ENCODE measurements at places on chromosomes 6 and 20.

DNA sequence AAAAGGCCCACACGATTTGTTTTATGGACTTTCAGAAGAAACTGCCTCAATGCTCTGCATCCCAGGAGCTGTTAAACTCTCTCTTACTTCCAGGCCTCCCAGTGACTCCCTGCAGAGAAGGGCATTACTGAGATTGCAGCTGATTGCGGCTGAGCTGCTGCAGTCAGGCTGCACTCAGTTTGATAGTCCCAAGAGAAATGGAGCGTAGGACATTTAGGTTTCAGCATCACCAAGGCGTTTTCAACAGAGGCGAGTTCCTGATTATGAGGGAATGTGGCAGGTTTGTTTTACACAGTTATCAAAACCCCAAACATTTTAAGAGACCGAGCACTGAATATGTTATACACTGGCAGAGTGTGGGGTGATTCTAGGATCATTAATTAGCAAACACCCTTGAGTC is 145.6 kb downstream of the TBX18 start:
- no peak for DNase-seq

- DNase-seq, result no peak
Observed at GRCh38 chr20:59075934-59076508, 33.4 kb upstream of the PRELID3B start.

DNA sequence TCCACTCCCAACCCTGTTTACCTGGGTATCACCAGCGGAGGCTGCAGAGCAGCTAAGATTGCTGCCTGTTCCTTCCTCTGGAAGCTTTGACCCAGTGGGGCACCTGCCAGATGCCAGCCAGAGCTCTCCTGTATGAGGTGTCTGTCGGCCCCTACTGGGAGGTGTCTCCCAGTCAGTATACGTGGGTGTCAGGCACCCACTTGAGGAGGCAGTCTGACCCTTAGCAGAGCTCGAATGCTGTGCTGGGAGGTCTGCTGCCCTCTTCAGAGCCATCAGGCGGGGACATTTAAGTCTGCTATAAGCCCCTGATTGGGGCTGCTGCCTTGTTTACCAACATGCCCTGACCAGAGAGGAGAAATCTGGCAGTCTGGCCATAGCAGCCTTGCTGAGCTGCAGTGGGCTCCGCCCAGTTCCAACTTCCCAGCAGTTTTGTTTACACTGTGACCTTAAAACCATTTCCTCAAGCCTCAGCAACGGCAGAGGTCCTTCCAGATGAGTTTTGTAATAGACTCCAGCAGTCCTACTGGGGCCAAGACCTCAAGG is 2.8 kb downstream of the RAET1E start:
- DNase-seq, result no peak

DNA sequence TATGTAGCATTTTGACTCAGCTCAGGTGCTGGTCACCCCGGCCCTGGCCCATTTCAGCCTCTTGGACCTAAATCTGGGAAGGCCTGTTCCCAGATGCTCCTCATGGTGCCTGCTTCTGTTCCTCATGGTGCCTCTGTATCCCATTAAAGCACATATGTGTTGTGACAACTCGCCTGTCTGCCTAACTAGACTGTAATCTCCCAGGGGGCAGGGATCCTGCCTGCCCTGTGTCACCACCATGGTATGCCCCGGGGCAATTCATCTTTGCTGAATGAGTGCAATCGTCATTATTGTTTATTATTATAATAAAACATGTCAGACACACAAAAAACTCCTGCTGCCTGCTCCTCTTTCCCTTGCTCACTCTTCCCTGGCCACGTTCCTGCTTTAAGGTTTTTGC is 62.0 kb downstream of the ZFP64 start:
- no peak for DNase-seq

GRCh38 chr20:43767686-43768474 is 41.1 kb upstream of the GTSF1L start:
- DNase-seq, result no peak

GRCh38 chr6:98833307-98834059 is 891 bp upstream of the POU3F2 start:
- peak; percentile 44 for DNase-seq

- no peak for DNase-seq
Observed at GRCh38 chr6:25971187-25971821, 8.7 kb downstream of the TRIM38 start.

- DNase-seq, result no peak
Observed at GRCh38 chr6:93057584-93057983, 361.8 kb downstream of the EPHA7 start.

DNA sequence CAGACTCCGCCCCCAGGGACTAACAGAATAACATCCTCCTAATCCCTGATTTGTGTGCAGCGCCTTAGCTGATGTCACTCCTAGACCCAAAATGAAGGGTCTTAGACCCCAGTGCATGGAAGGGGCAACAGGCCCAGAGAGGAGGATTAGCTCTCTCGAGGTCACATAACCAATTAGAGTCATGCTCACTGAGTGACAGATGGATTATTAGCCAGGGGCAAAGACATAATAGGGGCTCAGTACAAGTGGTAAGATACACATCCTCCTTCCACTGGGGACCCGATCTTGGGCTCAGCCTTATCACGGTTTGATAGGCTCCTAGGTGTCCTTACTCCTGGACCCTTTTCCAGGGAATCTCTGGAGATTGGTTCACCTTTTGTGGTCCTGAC is 858 bp downstream of the TP53INP2 start:
- no peak for DNase-seq

DNA sequence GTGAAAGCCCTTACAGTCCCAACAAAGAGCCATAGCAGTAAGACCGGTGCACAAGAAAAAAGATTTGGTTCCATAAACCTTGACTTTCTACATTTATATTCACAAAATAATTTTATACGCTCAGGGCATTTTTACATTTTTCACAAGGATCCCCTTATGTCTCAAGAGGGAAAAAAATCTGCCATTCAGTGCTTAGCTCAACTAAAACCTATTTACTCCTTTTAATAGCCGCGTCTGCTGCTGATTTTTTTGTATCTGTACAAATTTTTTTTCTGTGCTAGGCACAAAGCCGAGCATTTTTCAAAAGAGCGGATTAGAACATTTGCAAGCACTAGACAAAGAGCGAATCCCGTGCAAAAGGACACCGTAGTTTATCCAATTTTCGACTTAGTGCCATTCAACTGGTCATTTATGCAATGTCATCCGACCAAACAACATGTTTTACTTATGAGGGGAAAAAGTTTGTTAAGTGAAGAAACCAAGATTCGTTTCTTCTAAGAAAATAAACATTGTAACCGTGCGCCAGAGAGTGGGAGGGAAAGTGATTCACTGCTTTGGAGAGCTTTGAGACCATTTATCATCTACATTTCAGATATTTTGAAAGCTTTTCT is 3.7 kb downstream of the TFAP2D start:
- no peak for DNase-seq

- DNase-seq, result no peak
Observed at GRCh38 chr6:67717281-67717680, 917.8 kb upstream of the ADGRB3 start.

GRCh38 chr6:30819297-30819917 is 64.9 kb upstream of the DDR1 start:
- DNase-seq, result no peak

DNA sequence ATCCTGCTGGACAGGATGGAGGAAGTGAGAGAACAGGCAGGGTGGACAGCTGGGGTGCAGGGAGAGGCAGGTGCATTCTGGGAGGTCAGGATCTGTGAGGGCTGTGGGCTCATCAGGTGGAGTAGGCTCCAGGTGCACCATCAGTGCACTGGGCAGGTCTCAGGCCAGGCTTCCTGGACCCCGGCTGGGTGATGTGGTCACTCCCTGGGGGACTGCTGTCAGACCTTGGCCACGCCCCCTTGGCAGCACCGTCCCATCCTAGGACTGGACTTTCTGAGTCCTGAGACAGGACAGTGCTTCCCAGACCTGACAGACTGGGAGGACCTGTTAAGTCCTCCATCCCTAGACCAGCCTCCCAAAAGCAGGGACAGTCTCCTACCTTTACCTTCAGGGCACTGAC is 626.7 kb upstream of the DEFB115 start:
- no peak for DNase-seq

DNA sequence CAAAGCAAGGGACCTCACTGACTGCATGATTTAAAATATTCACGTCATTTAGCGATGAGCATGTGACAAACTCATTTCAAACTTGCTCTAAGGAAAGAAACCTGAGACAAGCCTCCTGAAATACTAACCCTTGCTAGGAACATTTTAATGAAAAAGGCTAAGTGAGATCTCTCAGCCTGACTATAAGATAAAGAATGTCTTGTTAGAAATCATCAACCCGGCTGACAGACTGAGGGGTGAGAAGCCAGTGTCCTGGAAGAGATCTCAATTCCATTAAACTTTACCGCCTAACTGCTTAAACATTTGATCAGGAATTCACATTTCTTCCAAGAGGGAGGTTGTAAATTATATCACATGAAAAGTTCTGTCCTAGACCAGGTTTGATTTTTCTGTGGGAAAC is 274.8 kb upstream of the EXOC2 start:
- DNase-seq, result no peak

DNA sequence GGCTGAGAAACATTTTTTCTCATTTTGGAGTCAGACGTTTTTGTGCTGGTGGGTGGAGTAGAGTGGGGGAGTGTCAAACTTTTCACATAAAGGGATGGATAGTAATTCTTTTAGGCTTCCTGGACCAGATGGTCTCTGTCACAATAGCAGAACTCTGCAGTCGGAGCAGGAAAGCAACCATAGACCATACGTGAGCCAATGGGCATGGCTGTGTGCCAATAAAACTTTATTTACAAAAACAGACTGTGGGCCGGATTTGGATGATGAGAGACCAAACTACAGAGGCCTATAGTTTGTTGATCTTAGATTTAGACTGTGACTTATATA is 70.8 kb upstream of the SLC22A23 start:
- no peak for DNase-seq

GRCh38 chr20:33828967-33829560 is 17.9 kb downstream of the CHMP4B start:
- DNase-seq, result no peak

- DNase-seq, result no peak
Observed at GRCh38 chr6:21997119-21998037, 299.5 kb downstream of the PRL start.

GRCh38 chr6:44701038-44701636 is 313.6 kb downstream of the CDC5L start:
- DNase-seq, result no peak

DNA sequence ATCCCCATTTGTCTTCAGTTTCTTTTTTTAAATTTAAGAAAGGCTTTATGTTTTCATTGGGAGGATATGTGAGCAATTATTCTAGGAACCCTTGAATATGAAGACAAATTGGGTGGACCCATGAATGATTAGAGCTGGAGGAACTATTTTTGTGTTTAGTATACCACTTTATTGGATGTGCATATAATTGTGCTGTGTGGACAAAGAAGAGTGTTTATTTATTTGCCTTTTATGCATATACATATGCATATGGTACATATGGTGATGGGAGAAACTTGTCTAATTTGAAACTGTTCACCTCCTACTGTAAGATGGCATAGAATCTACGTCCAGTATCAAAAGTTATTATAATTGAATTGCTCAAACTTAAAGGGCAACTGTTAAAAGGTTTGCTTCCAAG is 94.8 kb upstream of the CENPW start:
- DNase-seq, result no peak

DNA sequence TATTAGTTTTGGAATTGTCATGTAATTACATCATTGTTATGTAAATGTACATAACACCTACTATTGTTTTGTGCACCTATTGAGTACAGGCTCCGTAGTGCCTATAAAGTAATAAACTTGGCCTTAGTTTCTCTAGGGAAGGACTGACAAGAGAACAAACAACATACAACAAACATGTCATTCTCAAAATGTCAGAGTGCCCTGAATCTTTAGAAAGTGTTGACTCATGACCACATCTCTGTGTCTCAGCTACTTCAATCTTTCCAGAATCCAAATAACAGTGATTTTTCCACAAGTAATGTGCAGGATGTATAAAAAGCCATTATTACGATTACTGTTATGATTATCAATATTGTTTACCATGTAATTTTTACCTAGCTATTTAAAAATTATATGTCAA is 17.2 kb downstream of the LAMP5 start:
- no peak for DNase-seq

- DNase-seq, result peak; percentile 77
Observed at GRCh38 chr6:23349521-23350147, 776.4 kb upstream of the NRSN1 start.

DNA sequence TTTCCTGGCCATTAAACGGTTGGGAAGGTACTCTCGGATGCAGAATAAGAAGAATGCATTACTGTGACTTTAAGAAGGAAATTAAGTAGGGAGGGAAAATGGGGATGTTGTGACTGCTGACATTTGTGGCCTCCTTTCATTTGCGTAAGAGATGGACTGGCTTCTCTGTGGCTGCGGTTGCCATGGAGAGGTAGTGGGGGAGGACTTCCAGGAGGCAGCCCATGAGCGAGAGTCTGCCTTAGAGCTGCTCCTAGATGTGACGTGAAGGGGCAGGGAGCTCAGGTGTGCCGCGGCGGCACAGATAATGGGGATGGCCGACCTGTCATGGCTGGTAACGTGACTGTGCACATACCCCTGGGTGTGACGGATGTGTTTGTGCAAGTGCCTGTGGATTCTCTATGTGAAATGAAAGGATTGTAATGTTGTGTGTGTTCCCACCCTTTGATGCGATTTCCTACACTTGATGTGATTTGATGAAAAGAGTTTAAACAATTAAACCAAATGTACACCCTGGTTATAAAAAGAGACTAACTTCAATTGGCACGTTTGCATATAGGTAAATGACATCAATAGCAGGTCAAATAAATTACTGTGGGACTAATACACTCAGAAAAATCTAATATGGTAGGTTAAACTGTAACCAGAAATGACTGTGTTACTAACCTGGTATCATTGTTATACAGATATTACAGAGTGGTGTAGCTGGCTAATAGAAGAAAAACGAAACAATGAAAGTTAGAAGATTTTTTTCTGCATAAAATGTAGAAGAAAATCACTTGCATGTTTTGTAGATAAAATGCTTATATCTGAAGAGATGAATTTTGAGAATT is 48.9 kb downstream of the HIVEP1 start:
- peak; percentile 85 for DNase-seq

DNA sequence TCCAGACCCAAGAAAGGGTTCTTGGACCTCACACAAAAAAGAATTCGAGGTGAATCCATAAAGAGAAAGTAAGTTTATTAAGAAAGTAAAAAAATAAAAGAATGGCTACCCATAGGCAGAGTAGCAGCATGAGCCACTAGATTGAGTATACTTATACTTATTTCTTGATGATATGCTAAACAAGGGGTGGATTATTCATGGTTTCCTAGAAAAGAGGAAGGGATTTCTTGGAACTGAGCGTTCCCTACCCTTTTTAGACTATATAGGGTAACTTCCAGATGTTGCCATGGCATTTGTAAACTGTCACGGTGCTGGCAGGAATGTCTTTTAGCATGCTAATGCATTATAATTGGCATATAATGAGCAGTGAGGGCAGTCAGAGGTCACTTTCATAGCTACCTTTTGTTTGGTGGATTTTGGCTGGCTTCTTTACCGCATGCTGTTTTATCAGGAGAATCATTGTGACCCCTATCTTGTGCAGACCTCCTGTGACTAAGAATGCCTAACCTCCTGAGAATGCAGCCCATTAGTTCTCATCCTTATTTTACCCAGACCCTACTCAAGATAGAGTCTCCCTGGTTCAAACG is 44.3 kb downstream of the TENT5A start:
- DNase-seq, result no peak
